ENCODE measurements at places on chromosomes 5 and 9.

GRCh38 chr5:56545016-56545415 lies 270.3 kb upstream of the MAP3K1 start:
- DNase-seq: no peak

GRCh38 chr9:109600142-109600541 lies 102.0 kb upstream of the PTPN3 start:
- no peak for DNase-seq

- DNase-seq: no peak
Observed at GRCh38 chr5:150523472-150524350, 15.8 kb downstream of the NDST1 start.

- DNase-seq: peak; percentile 91
Observed at GRCh38 chr9:134449180-134449916, 123.1 kb downstream of the RXRA start.

DNA sequence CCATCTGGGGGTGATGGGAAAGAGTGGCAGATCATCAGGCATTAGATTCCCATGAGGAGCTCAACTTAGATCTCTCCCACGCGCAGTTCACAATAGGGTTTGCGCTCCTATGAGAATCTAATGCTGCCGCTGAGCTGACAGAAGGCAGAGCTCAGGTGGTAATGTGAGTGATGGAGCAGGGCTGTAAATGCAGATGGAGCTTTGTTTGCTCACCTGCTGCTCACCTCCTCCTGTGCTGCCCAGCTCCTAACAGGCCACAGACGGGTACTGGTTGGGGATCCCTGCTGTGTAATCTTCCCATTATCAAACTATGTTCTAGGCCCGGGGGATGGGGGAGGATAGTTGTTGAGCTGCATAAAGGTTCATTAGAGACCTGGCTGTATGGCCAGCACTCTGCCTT lies 58.4 kb downstream of the UGCG start:
- DNase-seq: peak; percentile 23
